ENCODE measurements at places on chromosomes 12 and 14.
A peak's percentile ranks its signal among the peaks of the same experiment; 100 is the strongest.

DNA sequence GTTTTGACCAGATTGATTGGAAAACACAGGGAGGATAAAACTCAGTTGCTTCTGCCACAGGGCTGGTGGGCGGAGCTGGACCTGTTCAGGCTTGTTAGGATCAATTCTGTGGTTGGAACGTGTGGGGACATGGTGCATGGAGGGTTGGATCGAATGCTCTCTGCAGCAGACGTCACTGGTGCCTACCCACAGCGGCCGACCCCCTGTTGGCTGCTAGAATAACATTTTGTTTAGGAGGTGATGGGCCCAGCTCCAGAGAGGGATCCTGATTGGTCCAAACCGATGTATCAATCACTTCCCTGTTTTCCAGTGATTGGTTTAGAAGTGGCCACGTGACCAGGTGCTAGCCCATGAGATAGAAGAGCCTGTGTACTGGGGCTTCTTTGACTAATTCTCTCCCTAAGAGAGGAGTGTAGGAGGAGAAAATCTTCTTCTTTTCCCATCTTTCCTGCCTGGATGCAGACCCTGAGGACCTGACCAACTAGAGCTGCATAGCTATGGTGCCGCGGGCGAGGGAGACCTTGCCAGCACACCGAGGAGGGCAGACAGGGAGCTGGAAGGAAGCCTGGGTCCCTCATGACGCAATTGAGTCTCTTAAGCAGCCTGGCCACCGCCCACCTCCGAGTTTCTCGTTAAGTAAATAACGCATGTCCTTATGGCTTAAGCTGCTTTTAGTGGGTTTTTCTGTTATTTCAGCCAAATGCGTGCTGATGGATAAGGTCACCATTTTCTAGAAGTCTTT is 163.5 kb downstream of the AACS start:
- DNase-seq = peak; percentile 10

DNA sequence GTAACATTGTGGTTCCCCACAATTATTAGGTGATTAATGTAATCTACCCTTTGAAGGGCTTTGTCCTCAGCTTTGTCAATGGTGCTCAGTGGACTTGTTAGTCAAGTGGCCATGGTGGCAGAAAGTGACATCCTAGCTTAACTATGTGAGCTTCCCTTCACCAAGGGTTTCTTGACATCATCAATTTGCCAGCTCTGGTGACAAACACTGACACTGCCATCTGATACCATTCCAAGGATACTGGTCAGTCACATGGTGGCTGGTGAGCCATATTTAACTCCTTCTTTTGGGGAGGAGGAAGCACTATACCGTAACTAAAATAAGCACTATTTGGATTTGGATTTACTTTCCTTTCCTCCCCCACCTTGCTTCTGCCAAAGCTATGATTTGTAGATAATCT is 115.7 kb downstream of the IGF1 start:
- DNase-seq = no peak

DNA sequence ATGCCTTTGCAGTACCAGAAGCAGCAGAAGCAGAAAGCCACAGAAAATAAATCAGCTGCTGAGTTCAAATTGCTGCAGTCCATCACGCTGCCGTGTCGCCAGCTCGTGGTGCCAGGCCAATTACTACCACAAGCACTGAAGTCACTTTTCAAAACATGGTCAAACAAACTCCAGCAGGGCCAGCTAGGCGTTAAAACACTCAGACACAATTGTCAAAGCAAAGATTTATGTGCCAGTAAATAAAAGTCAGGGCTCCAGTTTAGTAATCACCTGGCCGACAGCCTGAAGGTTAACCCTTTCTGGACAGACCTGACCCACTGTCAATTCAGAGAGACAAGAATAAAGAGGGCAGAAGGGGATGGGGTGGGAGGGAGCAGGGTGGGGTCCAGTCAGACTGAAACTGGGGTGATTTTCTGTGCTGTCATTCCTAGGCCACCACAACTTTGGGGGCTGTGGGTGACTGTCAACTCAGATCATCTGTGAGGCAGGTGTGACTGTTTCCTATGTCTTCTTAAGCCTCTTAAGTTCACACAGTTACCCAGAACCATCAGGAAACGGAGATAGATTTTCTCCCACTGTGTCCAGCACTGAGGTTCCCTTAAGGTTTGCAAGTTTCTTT is 109.8 kb upstream of the FUT8 start:
- peak; percentile 96 for DNase-seq

DNA sequence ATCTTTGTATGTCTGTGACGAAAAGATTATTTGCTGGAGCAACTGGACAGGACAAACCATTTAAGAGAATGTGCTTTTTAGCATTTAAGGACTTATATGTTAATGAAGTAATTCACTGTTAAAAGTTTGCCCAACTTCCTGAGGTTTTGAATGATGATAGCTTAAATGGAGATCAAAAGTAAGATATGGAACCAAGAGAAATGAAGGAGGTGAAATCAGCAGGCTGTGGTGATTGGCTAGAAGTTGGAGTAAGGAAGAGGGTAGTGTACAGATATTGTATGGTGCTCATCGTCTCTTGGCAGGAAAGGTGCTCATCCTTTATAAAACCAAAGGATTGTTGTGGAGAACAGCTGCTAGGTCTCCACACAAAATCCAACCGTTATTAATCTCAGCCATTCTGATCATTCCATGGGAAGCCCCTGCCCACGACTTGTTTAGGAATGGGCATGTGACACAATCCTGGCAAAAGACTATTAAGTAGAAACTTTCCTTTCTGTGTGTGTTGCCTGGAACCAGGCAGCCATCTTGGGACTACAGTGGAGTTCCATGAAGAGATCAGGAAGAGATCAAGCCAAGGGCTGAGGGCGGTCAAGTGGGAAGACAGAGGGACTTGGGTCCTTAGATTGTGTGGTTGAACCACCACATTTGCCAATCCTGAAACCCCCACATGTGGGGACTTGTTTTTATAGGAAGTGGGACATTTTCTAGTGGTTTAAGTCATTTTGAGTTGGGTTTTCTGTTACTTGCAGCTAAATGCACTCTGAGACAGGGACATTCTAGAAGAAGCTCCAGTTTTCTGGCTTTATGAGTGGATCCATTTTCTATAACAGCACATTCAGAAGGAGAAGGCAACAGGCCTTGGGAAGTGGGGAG is 56.8 kb upstream of the CHST11 start:
- no peak for DNase-seq

All from GM12865 (cell line).